ENCODE measurements at places on chromosomes 2 and 18. TPM values are rescaled to one million over a fixed set of nuclear protein-coding genes. Genes with fewer than 3 reads are reported as not detected.

Gene CCDC138
- 30.6 TPM for total RNA-seq

Gene RGPD4
- 0.17 TPM for total RNA-seq

Gene HSPE1
- total RNA-seq = 192 TPM

Gene TOGARAM2
- total RNA-seq = 0.05 TPM

Gene M1AP
- 0.09 TPM for total RNA-seq

Gene NT5C1B
- total RNA-seq = 0.55 TPM

Gene VRK2
- total RNA-seq = 3.2 TPM

Gene LYG1
- 1.1 TPM for total RNA-seq

Gene SCN7A
- 3.8 TPM for total RNA-seq

Gene SLC23A3
- total RNA-seq = 1.5 TPM

Gene RIOK3
- 79.6 TPM for total RNA-seq

Gene ITGB6
- 0.05 TPM for total RNA-seq

Gene NFATC1
- 5.2 TPM for total RNA-seq

Gene WDR12
- total RNA-seq = 56.3 TPM

Gene FSHR
- 1.6 TPM for total RNA-seq

Gene AQP12A
- total RNA-seq = not detected

Gene TNS1
- total RNA-seq = 1.9 TPM

Gene SRD5A2
- total RNA-seq = 0.19 TPM

Gene UPP2
- not detected for total RNA-seq

- ATAC-seq = no peak
These were observed 106.3 kb upstream of the GATA6 start for GRCh38 chr18:22063102-22063501.

DNA sequence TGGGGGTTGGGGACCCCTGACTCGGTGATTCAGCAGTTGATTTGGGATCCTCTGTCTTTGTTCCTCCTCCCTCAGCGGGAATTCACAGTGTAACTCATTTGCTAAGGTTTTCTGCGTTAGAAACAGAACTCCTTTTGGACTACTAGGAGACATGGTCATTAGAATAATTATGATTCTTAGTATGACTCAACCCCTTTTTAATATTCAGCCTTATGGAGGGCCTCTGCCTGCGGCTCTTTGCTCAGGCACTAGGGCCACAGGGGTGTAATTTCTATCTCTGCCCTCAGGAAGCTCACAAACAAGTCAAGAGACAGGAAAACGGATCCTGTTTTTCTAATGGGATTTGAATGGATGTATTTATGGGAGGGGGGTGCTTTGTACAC is 117.4 kb downstream of the SPTBN1 start:
- ATAC-seq = peak; percentile 46

GRCh38 chr2:61288070-61288841 is 126.3 kb downstream of the C2orf74 start:
- ATAC-seq = peak; percentile 91

GRCh38 chr18:77622009-77622692 is 372.5 kb downstream of the GALR1 start:
- no peak for ATAC-seq

- ATAC-seq = no peak
These were observed 71.1 kb upstream of the ACAA2 start for GRCh38 chr18:49884465-49884864.

- no peak for ATAC-seq
These were observed 27.2 kb upstream of the FAM136A start for GRCh38 chr2:70328921-70329561.

DNA sequence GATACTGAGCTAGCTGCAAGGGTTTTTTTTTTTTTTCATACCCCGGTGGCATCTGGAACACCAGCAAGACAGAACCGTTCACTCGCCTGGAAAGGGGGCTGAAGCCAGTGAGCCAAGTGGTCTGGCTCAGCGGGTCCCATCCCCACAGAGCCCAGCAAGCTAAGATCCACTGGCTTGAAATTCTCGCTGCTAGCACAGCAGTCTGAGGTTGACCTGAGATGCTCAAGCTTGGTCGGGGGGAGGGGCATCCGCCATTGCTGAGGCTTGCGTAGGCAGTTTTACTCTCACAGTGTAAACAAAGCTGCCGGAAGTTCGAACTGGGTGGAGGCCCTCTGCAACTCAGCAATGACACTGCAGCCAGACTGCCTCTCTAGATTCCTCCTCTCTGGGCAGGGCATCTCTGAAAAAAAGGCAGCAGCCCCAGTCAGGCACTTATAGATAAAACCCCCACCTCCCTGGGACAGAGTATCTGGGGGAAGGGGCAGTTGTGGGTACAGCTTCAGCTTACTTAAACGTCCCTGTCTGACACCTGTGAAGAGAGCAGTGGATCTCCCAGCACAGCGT is 5.1 kb upstream of the MIB1 start:
- no peak for ATAC-seq

DNA sequence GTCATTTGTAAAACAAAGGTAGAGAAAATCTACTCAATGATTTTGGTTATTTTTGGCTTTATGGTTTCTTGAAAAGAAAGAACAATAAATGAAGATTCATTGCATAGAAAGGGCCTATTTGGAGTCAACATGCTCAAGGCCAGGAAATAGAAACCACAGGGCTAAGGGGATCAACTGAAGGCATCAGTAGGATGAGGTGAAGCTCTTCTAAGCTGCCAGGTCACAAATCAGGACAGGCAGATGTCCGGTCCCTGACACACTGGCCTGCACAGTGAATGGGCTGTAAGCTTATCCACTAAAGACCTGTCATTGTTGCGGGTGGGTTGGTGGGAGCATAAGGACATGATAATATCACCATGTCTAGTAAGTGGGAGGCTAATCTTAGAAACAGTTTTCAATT is 31.6 kb upstream of the RNF138 start:
- ATAC-seq = no peak

GRCh38 chr2:26975102-26975501 is 4.7 kb downstream of the MAPRE3 start:
- no peak for ATAC-seq

GRCh38 chr2:200615247-200615646 is 29.4 kb downstream of the AOX1 start:
- peak; percentile 46 for ATAC-seq

DNA sequence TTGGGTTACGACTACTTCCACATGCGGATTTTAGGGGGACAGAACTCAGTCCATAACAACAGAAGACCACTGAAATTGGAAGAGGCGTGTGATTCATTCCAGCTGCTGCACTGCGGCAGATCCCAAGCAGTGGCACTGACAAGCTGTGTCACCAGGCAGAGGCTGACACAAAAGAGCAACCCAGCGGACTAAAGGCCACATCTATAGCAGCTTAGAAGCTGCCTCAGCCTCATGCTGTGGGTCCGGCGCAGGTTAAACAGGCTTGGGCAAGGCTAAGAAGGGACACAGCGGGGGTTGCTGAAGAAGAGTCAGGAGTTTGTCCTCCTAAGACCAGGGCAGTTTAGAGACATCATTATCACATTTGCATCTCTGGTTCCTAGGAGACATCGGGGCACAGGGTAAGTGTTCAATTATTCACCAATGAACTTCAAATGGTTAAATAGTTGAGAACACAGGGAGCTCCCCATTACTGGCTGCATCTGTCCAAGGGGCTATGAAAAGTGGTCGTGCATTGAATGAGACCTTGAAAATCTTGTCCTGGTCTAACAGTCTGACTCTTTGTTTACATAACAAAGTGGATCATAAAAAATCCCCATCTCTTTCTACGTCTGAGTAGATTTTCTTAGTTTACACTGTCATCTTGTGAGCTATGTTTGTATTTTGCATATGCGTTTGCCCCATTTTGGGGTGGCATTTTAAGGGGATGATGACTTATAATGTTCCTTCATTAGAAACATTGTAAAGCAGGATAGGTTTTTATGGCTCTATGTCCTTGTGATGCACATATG is 162.3 kb upstream of the TRIB2 start:
- ATAC-seq = peak; percentile 68

- ATAC-seq = no peak
These were observed 16.3 kb upstream of the BOK start for GRCh38 chr2:241542278-241542605.

- no peak for ATAC-seq
These were observed 448.1 kb upstream of the SMIM21 start for GRCh38 chr18:75875559-75875958.

- ATAC-seq = no peak
These were observed 14.5 kb downstream of the MYOM1 start for GRCh38 chr18:3205239-3205638.

GRCh38 chr18:52082246-52082645 is 257.8 kb upstream of the DCC start:
- no peak for ATAC-seq

DNA sequence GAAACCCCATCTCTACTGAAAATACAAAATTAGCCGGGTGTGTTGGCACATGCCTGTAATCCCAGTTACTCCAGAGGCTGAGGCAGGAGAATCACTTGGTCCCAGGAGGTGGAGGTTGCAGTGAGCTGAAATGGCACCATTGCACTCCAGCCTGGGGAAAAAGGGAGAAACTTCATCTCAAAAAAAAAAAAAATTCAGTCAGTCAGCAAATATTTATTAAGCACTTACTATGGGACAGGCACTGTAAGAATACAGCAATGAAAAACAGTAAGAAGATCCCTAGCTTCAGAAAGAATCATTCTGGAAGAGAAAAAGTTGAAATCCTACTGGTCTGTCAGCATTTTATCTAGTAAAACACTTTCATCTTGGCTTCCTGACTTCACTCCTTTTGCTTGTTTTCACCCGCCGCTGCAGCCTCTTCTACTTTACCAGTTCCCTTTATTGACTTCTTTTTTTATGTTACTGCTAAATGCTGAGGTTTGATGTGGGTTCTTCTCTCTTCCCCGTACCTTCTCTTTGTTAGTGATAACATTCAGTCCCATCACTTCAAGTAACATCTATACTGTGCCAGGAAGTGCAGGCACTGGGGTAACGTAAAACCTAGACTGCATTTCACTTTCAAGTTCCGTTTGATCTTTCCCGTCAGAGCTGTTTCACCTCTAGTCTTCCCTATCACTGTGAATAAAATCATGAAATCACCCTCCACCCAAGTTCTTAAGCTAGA is 10.8 kb upstream of the TAF4B start:
- no peak for ATAC-seq

GRCh38 chr2:16325016-16325975 is 340.3 kb downstream of the CYRIA start:
- peak; percentile 70 for ATAC-seq

- ATAC-seq = no peak
These were observed at the start of gene MAB21L4 for GRCh38 chr2:240895656-240896388. Gene MAB21L4, minus strand, starts transcription at chr2:240896156. Its CDS starts 159 bp downstream, at chr2:240895997.

- no peak for ATAC-seq
These were observed 20.6 kb upstream of the SPTBN1 start for GRCh38 chr2:54435325-54436226.
